ENCODE measurements at places on chromosomes 1 and 21.

GRCh38 chr1:3188150-3188971 is 119.4 kb downstream of the PRDM16 start:
- DNase-seq: no peak

DNA sequence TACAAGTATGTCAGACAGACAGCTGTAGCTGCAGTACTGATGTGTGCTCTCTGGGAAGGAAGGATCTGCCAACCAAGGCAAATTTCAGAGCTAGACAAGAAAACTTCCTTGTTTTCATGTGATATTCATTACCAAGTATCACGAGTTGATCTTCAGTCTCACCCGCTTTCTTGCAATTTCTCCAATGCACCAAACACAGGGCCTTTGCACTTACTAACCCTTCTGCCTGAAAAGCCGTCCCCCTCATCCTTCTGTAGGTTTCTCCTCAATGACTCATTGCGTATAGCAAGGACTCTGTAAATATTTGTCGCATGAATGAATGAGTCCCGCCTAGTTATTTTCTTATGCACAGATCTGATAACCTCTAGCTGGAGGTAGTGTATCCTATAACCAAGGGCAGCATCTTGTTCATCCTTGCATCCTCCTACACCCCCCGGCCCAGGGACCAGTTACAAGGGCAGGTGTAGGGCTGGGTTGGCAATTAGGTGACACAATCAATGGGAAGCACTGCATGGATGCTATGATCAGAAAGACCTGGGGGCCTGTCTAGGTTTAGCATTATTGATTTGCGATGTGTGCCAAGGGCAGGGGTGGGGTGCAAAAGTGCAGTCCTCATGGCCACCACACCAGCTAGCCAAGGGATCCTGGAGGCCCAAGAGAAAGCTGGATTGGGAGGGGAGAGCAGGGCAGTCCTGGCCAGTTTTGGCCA is 51.4 kb upstream of the GPR157 start:
- DNase-seq: no peak

DNA sequence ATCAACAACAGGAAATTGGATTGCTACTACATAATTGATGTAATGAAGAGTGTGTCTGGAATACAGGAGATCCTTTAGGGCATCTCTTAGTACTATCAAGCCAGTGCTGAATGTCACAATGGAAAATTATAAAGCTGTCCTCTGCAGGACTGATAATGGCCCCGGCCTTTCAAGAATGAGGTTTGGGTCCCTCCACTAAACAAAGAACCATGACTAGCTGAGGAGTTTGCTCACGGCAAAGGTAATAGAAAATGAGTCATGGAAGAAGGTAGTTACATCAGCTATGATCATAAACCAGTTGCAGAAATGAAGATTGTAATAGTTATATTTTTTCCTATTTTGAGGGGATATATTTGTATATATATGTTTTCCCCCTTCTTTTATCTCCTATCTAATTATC is 145.8 kb downstream of the KCNJ6 start:
- no peak for DNase-seq

- no peak for DNase-seq
Observed at GRCh38 chr1:18452550-18452949, 28.2 kb upstream of the KLHDC7A start.

GRCh38 chr1:32997381-32997891 is 32.8 kb upstream of the RNF19B start:
- no peak for DNase-seq

DNA sequence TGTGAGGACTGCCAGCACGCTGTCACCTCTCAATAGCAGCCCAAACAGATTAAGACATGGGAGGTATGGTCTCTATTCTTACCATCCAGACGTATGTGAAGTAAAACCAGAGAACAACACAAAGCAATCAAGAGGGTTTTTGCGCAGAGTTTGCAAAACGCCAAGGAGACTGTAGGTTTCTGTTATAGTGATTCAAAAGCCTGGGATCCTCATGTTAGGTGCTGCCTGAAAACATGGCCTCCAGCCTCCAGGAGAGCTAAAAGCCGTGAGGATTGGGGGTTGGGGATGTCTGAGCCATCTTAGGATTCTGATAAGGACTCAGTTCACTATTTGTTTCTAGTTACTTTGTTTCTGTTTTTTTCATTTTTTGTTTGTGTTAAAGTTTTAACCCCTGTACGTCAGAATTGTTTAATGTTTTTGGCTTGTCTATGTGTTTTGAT is 4.2 kb upstream of the CCT8 start:
- DNase-seq: no peak

DNA sequence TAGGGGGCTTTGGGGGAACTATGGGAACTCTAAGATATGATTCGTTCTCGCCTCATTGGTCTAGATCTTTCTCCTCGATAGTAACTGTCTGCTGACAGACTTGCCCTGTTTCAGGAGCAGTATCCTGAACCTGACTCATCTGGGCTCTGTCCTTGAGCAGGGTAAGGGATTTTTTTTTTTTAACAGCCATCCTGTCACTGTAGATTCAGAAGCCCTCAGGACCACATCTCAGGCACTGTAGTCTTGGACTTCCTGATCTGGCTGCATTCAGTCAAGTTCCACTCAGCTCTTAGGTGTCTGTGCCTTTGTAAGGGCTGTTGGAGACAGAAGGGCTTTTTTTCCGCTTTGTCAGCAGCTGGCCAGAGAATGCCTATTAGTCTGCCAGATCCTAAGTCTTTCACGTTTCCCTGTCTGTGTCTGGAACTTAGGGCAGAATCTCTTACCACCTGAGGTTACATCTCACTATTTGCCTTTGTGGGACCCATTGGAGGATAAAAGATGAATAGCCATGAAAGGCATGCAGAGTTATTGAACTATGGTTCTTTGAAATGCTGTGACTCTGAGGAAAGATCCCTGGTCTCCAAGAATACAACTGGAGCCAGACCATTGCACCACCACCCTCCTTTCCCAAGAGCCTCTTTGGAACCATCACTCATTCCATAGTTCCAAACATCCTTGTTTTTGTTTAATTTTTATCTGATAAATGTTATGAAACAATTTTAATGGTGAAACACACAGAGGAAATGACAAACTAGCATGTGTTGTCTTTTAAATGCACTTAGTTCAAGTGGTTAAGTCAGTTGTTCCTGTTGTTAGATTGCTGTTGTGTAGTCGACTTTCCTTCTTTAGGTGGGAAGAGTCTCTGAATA is 49.7 kb upstream of the MACF1 start:
- no peak for DNase-seq

GRCh38 chr1:42931911-42932422 is 26.7 kb downstream of the SLC2A1 start:
- peak; percentile 54 for DNase-seq

DNA sequence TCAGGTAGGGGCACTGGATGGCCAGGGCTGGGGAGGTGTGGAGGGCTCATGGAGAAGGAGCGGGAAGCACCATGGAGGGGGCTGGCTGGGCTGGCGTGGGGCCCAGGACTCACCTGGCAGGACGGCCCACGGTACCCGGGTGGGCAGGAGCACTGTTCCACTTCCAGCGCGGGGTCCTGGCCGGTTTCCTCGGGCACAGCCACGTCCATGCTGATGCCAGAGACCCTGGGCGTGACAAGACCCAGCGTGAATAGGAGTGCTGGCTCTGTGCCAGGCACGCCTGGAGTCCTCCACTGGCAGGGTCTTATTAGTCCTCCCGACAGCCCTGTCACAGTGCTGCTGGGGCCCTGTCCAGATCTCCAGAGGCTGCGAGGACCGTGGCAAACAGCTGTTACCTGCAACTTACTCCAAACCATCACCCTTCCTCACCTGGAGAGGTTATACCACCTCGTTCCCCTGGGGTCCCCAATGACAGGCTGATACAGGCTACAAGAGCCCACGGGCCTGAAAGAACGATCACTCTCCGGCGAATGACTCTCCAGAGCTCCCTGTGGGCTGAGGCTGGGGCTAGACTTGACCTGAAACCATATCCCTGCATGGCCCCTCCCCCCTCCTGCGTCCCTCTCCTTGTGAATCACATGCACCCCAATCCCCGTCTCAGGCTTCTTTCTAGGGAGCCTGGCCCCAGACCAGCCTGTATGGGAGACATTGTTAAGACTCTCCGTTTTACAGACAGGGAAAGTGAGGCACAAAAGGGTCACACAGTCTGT is 62.1 kb downstream of the HSPG2 start:
- DNase-seq: no peak

GRCh38 chr1:26541816-26542711 is 12.5 kb downstream of the RPS6KA1 start:
- DNase-seq: peak; percentile 59

DNA sequence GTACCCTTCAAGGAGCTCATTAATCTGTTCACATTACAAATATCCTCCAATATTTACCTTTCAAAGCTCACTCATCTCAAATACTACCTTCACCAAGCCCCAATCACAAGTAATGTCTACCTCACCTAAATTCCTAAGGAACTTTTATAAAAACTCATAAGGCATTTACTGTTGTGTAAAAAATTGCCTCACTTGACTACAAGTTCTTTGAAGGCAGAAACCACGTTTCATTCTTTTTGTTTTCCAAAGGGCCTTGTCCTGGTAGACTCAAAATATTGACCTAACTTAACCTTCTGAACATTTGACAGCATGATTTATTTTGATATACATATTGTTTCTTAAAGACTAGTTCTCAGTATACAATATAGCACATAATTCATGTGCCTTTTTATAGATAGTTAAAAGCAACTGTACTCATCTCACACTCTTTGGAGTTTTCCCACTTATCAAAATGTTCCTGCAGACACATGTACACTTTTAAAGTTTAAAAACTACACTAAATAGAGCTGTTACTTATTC is 2.5 kb downstream of the USP33 start:
- no peak for DNase-seq

- no peak for DNase-seq
Observed at GRCh38 chr1:48693180-48693579, 83.5 kb downstream of the BEND5 start.

DNA sequence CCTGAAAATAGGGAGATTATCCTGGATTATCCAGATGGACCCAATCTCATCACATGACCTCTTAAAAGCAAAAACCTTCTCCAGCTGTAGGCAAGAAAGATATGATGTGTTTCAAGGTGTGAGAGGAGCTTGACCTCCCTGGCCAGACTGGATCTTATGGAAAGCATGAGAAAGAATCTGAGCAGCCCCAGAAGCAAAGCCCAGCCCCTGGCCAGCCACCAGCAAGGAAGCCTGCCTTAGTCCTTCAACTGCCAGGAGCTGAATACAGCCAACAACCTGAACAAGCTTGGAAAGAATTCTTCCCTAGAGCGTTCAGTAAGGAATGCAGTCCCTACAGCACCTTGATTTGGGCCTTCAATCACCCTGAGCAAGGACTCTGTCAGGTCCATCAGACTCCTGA is 375.0 kb upstream of the CHRM3 start:
- no peak for DNase-seq

DNA sequence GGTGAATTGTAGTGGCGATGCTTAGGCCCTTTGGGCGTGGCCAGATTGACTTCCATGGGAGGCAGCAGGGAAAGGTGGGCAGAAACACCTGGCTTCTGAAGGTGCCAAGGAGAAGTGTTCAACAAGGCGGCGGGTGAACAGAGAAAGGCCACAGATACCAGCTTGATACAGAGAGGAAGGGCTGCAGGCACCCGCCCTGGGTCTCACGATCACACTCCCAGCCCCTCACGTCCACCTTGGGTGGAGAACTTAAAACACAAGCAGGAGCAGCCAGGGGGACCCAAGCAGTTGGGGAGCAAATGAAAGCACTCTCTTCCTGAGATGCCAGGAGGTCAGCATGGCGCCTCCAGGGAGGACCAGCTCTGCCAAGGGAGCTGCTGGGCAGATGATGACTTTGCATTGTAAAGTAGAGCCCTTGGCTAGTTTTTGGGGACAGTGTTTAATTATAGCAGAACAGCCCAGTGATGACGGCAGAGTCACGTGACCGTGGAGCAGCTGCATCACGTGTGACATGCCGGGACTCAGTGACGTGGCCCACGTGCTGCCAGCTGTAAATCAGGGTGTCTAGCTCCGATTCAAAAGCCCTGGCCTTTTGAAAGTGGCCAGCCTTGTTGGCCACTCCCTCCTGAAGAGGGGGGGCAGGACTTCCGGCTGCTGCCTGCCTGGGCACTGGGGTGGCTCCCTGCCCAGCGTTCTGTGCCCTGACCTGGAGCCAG is 19.0 kb downstream of the SLC37A1 start:
- no peak for DNase-seq

DNA sequence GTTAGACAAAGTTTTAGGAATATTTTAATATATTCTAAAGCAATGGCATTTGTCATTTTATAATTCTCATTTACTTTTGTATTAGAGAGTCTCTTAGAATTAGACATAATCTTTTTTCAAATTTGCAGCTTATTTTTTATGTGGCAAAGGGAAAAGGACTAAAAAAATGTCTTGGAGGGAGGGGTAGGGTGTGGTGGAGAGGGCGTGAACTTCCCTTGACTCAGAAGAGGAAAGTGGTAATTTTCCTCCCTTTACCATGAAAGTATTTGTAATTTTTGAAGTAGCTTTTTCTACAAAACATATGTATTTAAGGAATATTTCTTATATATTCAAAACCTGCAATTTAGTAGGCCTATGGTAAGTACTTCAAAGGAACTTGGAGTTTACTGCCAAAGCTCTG is 6.9 kb upstream of the RABGAP1L start:
- no peak for DNase-seq

GRCh38 chr1:154419620-154420571 is 14.8 kb downstream of the IL6R start:
- peak; percentile 48 for DNase-seq

GRCh38 chr1:207355513-207356295 is 34.2 kb downstream of the CD55 start:
- DNase-seq: no peak

- DNase-seq: no peak
Observed at GRCh38 chr1:112320058-112320457, 76.0 kb upstream of the CTTNBP2NL start.

GRCh38 chr1:161486806-161487741 is 18.2 kb upstream of the FCGR2A start:
- no peak for DNase-seq

DNA sequence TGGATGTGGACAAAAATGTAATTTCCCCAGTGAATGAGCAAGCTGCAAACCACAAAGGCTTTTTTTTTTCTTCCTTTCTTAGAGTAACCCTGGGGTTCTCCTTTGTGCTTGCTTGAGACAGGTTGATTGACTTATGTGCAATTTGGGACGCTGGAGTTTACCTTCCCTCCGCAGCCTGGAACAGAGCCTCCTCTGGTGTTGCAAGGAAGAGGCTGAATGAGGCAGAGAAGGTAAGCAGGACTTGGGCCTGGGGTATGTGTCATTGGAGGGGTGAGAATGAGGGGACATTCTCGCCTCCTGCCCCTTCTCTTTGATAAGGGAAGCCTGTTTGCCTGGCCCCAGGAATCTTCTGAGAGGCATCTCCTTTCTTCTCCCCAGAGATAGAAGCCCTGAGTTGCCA is 49.8 kb downstream of the NFASC start:
- no peak for DNase-seq

GRCh38 chr1:172498857-172499256 is 34.1 kb upstream of the SUCO start:
- DNase-seq: no peak

DNA sequence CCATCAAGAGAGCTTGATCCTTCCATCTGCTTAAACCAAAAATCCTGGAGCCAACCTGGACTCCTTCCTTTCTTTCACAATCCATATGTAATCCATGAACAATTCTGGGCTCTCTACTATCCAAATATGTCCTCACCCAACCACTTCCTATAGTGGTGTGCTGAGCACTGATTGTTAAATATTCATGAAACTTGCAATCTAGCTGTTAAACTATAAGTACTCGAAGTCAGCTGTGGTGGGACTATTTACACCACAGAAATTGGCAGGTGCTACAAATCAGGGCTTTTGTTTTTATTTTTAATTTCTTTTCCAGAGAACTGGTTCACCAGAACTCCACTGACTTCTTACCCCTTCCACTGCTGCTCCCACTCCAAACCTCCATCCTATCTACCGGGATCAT is 57.2 kb upstream of the KCND3 start:
- no peak for DNase-seq

GRCh38 chr1:2911421-2912178 is 109.7 kb upstream of the ACTRT2 start:
- no peak for DNase-seq
